ENCODE measurements at places on chromosomes 1 and 21. TPM values are rescaled to one million over a fixed set of nuclear protein-coding genes. Genes with fewer than 3 reads are reported as not detected.

ADGRB2 gene
- total RNA-seq: 7.4 TPM

CELF3 gene
- total RNA-seq: not detected

NTMT2 gene
- not detected for total RNA-seq

C1orf210 gene
- not detected for total RNA-seq

TNFRSF9 gene
- 0.17 TPM for total RNA-seq

C1orf94 gene
- not detected for total RNA-seq

CFAP126 gene
- total RNA-seq: not detected

CASQ1 gene
- not detected for total RNA-seq

FCN3 gene
- total RNA-seq: not detected

C1orf167 gene
- 0.99 TPM for total RNA-seq

MAP3K21 gene
- 0.73 TPM for total RNA-seq

SMPDL3B gene
- not detected for total RNA-seq

TGFB2 gene
- 9.9 TPM for total RNA-seq

S100A7 gene
- not detected for total RNA-seq

KRTAP21-2 gene
- total RNA-seq: not detected

CHODL gene
- total RNA-seq: 0.15 TPM

MYOG gene
- total RNA-seq: not detected

PLA2G5 gene
- 6.9 TPM for total RNA-seq

SLC44A3 gene
- 3.1 TPM for total RNA-seq

KDM1A gene
- 99.7 TPM for total RNA-seq

ZFYVE9 gene
- total RNA-seq: 36.9 TPM

WDR64 gene
- not detected for total RNA-seq

ST6GALNAC3 gene
- total RNA-seq: 0.99 TPM

SLC6A17 gene
- total RNA-seq: 0.33 TPM
